ENCODE measurements at places on chromosomes 6 and 20. TPM values are rescaled to one million over a fixed set of nuclear protein-coding genes. Genes with fewer than 3 reads are reported as not detected.

GRCh38 chr6:4157506-4157905 lies 22.1 kb upstream of the ECI2 start:
- no peak for DNase-seq

GRCh38 chr20:45341939-45342854 lies 6.0 kb downstream of the SDC4 start:
- no peak for DNase-seq

GRCh38 chr6:94133106-94133505 lies 713.7 kb upstream of the EPHA7 start:
- no peak for DNase-seq

GRCh38 chr6:17584241-17584803 lies 15.8 kb upstream of the FAM8A1 start:
- peak; percentile 71 for DNase-seq

DNA sequence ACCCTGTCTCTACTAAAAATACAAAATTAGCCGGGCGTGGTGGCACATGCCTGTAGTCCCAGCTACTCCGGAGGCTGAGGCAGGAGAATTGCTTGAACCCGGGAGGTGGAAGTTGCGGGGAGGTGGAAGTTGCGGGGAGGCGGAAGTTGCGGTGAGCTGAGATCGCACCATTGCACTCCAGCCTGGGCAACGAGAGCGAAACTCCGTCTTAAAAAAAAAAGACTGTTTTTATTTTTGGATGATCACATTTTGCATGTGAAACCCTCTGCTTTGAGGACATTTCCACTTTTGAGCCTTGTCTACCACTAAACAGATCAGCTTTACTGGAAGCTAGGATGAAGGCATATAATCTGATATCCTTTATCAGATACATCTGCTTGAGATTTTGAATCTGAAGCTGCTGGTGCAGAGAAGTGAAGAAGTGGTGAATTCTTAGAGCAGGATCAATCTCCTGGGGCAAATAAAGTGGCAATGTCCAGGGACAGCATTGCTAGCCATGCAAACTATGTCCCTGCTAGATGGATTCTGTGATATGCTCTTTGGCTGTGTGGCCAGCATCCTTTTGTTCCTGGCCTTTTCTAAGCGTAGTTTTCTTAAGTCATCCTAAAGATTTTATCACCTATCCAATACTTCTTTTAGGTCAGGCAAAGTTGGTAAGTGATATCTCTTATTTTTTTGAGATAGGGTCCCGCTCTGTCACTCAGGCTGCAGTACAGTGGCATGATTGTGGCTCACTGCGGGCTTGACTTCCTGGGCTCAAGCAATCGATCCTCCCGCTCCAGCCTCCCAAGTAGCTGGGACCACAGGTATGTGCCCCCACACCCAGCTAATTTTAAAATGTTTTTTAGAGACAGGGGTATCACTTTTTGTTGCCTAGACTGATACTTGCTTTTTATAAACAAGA lies 23.3 kb downstream of the RBL1 start:
- DNase-seq = no peak

GRCh38 chr6:126913651-126914050 lies 204.8 kb upstream of the RSPO3 start:
- DNase-seq = no peak

DNA sequence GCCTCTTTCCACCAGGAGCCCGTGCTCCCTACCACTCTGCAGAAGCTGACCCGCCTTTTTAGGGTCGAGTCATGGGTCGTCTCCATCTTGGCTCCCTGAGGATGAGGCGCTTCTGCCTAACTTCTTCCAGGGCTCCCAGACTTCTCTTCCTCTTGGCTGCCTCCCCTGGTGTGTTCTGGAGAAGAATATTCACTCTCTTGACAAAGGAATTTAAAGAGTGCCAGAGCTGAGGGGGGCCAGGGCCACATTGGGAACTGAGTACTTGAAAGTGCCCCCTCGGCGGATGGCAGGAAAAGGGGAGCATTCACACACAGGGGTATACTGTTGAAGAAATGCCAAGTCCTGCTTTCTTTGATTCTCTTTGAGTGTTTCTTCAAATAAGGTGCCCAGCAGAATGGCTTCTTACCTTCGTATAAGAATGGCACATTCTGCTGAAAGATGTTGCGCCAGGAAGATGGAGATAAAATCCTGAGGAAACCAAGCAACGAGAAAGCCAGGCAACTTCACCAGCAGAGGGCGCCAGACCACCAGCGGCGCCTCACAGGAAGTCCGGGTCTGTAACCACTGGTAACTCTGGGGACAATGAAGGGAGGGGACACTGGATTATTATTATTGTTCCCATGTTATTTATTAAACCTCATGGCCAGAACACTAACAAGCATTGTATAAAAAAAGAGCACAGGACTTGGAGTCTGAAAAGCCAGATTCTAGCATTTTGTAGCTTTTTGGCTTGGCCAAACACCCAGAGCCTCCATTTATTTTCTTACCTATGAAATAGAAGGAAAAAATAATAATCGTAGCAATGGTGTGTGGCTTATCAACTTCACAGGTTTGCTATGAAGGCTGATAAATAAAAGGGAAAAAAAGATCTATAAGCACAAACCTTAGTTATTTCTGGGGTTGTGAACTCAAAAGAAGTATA lies 176.7 kb downstream of the HACE1 start:
- peak; percentile 9 for DNase-seq

DNA sequence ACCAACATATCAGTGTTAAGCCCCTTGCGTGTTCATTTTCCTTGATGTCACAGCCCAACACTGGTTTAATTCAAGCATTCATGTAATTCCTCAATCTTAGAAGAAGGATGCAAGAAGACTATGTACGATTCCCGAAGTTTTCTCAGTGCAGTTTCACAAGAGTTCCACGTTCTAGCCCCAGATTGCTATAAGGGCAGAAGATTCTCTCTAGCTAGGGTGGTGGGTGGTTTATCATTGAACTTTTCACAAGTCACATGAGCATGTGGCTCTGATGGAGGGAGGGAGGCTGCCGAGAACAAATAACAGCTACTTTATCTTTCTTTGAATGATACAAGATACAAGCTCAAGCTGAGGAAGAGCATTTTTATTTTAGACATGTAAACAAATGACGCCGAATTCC lies 71.9 kb upstream of the NHSL1 start:
- no peak for DNase-seq

DNA sequence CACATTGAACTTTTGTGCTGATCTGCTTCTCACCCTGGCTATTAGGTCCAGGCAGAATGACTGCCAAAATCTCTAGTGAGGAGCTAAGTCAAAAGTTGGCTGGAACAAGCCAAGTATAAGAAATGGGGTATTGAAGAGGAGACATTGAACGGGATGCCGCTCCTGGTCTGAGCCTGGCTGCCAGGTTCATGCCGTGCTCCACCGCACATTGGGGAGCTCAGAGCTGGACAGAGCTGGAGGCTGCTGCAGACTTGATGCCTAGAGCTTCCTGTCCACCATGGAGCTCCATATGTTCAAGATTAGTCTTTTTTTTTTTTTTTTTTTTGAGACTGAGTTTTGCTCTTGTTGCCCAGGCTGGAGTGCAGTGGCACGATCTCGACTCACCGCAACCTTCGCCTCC lies 4.1 kb upstream of the IFT52 start:
- no peak for DNase-seq

GRCh38 chr6:41896281-41896680 lies 1.1 kb upstream of the USP49 start:
- no peak for DNase-seq

DNA sequence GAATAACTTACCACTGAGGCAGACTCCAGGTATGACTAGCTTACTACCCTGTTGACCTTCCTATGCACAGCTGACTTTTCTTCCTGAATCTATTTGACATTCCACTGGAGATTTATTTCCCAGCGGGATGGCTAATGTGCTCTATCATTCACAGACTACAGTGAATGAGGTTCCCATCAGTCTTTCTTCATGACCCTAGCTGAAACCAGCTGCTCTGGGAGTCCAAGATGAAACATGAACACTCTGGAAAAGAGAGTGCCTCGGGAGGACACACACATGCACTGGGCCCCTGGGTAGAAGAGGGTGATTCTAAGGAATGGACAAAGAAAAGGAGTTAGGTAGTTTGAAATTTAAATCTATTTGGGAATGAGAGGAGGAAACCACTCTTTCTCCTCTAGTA lies 82.6 kb upstream of the DST start:
- DNase-seq = no peak

DNA sequence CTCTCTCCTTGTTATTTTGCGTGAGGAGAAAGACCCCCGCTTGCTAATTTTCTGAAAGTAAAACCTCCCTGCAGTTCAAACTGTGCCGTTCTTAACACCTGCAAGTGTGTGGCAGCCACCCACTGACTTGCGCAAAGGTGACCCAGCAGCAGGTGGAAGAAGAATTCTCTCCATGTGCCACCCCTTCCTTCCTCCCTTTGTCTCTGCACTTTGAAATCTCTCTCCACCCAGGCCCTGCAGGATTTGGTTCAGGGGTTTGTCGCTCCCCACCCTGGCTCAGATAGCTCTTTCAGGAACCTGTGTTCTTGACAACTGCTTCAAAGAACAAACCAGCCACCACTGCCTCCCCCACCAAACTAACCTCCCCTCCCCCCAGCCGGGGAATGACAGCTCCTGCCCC lies 41.4 kb downstream of the ZNF831 start:
- no peak for DNase-seq

GRCh38 chr20:13684566-13685222 lies 46.0 kb upstream of the TASP1 start:
- no peak for DNase-seq

- DNase-seq = no peak
Measured at GRCh38 chr6:39369987-39370386, 47.5 kb upstream of the KCNK16 start.

The TMEM200A gene
- 1.8 TPM for polyA plus RNA-seq

The GPLD1 gene
- polyA plus RNA-seq = 2.2 TPM

The DEFB113 gene
- polyA plus RNA-seq = not detected

Data from right lung (tissue), 10 donors.